CD4-positive, alpha-beta T cell (primary cell): ENCODE measurements at places on chromosomes 4 and X.

GRCh38 chr4:99104153-99104552 is 15.6 kb upstream of the ADH5 start:
- DNase-seq, result no peak

DNA sequence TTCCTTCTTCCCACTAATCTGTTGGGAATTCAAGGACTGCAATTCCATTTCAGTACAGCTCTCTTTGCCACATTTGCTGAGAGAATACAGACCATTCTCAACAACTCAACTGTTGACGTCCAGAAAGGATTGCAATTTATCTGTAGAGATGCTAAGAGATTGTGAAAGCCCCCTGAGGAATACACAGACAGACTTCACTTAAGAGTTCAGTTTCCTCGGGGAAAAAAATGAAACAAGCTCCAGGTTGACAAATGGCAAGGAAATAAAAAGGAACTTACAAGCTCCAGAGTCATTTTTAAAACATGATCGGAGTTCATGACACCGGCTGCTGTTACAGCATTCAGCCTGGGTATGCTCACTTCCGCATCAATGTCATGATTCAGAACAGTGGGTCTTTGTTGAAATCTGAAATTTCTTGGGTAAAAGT is 13.8 kb downstream of the TLR10 start:
- no peak for DNase-seq

DNA sequence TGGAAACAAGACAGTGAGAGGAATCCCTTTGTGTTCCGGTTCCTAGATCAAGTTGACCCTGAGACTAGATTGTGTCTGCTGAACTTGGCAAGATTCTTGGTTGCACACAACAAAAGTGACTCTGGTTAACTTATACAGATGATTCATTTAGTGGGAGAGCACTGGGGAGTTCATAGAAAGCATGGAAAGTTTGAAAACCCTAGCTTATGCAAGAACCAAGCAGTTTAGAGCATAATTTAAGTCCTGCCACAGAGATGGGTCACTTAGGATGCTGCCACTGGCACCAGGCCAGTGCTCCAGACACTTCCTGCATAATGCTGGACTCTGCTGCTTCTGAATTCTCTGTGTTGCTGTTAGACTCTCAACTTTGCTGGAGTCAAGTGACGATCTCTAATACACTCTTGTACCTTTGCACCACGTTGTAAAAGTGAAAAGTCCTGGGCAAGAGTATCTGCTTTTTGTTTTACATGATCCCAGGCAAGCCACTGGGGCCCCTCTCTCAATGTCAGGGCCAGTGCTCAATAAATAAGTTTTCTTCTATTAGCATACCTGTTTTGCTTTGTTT is 12.7 kb upstream of the DCUN1D4 start:
- no peak for DNase-seq

GRCh38 chr4:140739971-140740370 is 16.2 kb downstream of the TBC1D9 start:
- DNase-seq, result no peak

DNA sequence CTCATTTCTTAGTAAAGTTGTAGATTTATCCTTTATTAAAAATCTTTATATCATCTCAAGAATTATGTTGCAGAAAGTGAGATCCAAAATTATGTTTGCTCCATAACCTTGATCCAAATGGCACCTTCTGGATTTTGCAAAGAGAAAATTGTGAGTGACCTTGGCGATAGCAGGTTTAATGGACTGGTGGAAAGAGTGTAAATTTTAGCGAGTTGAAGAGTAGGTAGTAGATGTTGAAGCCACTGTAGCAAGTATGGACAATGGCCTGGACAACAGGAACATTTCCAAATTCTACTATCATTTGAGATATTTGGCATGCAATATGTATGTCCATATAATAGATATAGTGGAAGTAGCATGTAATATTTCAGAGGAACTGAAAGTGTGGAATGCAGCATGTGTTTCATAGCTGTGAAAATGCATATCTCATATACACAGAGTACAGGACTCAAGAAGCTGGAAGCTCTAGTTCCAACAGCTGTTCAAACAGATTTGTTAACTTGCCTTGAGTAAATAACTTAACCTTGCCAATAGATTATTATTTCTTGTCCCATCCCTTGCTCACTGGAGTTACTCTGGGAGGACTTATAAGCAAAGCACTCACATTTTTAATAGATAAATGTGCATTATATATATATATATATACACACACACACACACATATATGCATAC is 152.5 kb upstream of the TLL1 start:
- no peak for DNase-seq

- DNase-seq, result no peak
Measured at GRCh38 chr4:66489783-66490452, 819.6 kb upstream of the EPHA5 start.
